ENCODE measurements at places on chromosomes 7 and 10.

- no peak for DNase-seq
These were observed 41.6 kb upstream of the FOXI2 start for GRCh38 chr10:127695431-127695830.

- no peak for DNase-seq
These were observed 4.5 kb downstream of the PPP1R3C start for GRCh38 chr10:91628383-91628782.

GRCh38 chr10:6171881-6172695, 30.6 kb upstream of the PFKFB3 start:
- peak; percentile 53 for DNase-seq

DNA sequence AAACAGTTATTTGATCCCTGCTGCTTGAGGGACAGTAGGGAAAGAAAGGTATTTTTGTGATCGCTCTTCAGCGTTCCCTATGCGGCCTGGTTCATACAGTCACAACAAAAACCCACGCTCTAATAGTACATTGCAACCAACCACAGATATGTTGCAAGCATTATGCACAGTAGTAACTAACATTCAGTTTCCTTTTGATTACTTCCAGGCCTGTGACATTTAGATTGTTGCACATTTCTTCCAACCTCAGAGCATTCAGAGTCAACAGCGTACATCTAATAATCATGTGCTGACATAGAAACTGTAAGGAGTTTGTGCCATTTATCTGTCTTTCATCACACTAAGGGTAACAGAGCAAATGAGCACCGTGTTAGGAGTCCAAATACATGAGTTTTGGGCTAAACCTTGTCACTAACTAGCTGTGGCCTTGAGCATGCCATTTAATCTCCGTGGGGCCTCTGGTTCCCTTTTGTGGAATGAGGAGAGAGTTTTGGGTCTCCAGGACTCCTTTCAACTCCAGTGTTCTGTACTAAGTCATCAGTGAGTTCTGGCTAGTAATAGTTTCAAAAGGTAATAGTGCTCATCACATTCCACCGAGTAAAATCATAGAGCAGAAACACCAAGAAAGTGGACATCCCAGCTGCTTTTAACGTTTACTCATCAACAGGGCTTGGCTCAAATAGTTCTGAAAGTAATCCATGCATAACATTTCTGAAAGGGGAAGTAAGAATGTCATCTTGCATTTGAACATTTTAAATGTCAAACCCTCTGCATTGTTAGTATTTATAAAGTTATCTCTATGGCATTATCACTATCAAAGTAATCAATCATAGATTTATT, 99.0 kb upstream of the FZD1 start:
- no peak for DNase-seq

DNA sequence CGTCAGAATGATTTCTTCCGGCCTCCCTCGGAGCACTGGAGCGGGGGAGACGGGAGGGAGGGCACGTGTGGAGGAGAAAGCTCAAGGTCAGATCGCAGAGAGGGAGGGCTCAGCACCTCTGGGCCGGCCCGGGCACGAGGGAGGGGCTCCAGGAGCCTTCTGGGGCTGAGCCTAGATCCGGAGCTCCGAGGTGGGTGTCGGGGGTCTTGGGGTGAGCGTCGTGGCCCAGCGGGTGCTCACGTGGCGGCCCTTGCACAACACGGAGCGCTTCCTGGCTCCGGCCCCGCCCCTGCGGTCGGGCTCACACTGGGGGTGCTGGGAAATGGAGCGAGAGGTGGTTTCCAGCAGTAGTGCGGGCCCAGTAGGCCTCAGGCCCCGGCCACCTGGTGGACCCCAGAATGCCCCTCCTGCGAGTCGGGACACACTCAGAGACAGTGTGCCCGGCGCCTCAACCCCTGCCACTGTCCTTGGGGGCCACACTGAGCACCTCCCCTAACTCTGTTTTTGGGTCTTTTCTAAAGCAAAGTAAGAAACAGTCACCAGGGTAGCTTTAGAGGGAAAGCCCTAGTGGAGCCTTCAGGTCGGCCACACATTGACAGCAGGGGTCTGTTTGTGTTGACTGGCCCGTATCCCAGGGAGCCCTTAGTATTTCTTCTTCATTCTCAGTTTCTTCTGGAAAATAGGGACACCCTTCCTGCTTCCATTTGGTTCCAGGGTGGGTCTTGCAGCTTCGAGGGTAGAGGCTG, 798 bp downstream of the PPIF start:
- DNase-seq, result peak; percentile 80

- DNase-seq, result no peak
These were observed 398.9 kb downstream of the RPS24 start for GRCh38 chr10:78432583-78432982.

DNA sequence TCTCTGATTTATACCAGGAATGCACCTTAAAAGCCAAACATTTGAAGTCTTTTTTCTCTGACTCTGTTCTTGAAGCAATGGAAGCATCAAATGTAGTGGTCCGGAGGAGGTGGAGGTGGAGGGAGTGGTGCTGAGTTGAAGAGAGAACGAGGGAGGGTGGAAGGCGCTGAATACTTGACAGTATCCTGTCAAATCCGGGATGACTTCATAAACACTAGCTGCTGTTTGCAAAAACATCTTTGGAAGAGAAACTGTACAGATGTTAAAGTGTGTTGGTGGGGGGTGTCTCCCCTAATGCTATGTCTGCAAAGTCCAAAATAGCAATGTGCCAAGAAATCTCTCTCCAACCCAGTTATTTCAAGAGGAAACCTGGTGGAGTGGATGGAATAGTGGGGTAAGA, 328.5 kb upstream of the AUTS2 start:
- DNase-seq, result no peak

- DNase-seq, result no peak
These were observed 19.5 kb downstream of the CPVL start for GRCh38 chr7:29126804-29127203.

- no peak for DNase-seq
These were observed 172.6 kb upstream of the BET1 start for GRCh38 chr7:94176694-94177200.

DNA sequence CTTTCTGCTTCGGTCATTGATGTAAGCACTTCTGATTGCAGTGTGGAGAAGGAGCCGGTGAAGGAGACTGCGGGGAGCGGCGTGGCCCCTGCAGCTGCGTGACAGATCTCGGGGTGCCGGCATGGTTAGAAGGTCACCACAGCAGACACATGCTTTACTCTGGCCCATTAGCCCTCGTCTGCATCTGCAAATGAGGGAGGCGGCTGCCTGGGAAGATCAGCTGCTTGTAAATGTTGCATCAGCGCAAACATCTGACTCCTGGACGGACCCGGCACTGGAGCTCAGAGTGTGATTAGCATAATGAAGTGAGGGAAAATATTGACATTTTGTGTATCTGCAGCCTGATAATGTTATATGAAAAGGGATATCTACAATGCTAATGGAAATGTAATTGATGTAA, 30.5 kb upstream of the MNX1 start:
- no peak for DNase-seq

DNA sequence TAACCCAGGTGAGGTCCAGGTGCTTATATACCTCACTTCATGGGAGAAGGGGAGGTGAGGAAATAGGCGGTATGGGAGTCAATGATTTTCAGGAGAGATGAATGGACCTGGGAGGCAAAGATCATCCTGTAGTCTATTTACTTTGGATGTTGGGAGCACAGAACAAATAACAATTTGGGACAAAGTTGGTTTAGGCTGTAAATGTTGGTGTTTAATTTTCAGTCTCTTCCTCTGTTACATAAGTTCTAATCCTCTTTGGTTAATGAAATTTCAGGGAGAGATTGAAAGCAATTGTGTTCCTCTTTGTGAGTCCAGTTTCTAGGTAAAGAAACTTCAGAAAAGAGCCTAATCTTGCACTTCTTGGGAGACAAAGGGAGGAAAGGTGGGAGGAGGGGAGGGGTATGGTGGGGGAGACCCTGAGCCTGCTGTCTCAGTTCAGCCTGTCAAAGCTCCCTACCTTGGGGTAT, 46.9 kb downstream of the AKR1C4 start:
- no peak for DNase-seq

- no peak for DNase-seq
These were observed 536 bp upstream of the POM121 start for GRCh38 chr7:72924386-72924732.

GRCh38 chr7:11436316-11436715, 395.7 kb downstream of the THSD7A start:
- DNase-seq, result no peak

DNA sequence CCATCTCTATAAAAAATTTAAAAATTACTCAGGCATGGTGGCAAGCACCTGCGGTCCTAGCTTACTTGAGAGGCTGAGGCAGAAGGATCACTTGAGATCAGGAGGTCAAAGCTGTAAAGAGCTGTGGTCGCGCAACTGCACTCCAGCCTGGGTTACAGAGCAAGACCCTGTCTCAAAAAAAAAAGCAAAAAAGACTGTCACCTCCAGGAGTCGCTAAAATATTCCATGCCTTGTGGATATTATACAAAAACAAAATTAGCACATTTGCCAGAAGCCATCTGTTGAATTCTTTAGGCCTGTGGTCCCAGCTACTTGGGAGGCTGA, 87.0 kb upstream of the SDK1 start:
- DNase-seq, result no peak

- peak; percentile 12 for DNase-seq
These were observed 75.3 kb downstream of the SVOPL start for GRCh38 chr7:138625849-138626230.

DNA sequence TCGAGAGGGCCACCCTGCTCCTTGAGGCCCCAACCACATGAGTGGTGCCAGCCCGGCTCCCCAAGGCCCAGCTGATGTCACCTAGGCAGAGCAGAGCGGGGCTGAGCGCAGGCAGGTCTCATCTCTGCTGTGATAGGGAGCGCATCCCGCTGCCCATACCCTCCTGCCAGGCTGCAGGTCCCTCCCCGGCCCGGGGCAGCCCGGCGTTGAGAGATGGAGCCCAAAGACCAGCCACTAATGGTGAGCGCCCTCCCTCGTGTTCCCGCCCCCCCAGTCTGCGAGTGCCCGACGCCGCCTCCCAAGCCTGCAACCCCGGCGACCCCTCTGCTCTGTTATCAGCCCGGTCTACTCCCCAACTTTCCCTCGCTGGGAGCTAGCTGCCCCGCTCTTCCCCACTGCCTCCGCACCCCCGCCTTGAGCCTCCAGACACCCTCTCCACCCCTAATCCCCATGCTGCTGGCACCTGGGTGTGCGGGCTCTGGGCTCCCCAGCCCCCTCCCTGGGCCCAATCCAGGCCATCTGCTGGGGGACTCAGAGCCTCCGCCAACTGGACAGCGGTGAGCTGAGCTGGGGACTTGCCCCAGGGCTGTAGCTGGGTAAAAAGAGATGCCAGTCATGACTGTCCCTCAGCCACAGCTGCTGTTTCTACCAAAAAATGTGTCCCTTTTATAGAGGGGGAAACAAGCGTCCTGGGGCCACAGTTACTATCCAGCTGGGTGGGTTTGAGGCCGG, 19.7 kb upstream of the CHST12 start:
- no peak for DNase-seq

GRCh38 chr7:44415510-44415909, 74.9 kb downstream of the NUDCD3 start:
- DNase-seq, result no peak

DNA sequence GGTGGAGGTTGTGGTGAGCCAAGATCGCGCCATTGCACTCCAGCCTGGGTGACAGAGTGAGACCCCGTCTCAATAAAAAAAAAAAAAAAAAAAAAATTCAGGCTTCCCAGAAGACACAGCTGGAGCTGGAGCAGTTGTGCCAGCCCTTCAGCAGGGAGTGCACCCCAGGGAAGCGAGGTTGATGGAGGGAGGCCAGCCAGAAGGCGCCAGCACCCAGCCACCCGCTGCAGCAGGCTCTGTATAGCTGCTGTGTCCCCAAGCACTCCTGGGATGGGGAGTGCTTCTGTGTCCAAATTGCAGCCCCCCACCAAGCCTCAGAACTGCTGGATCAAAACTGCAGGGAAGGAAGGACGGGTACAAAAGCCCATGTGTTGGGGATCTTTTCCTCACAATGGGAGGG, 47.8 kb downstream of the COBL start:
- no peak for DNase-seq

DNA sequence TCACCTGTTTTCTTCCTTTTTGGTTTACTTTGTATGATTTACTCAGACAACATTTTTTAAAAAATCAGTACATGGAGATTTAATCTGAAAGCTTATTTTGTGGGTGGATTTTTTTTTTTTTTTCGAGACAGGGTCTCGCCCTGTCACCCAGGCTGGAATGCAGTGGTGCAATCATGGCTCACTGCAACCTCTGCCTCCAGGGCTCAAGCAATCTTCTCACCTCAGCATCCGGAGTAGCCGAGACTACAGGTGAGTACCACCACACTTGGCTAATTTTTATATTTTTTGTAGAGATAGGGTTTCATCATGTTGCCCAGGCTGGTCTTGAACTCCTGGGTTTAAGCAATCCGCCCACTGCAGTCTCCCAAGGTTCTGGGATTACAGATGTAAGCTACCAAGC, 2.5 kb downstream of the GSTO1 start:
- no peak for DNase-seq

DNA sequence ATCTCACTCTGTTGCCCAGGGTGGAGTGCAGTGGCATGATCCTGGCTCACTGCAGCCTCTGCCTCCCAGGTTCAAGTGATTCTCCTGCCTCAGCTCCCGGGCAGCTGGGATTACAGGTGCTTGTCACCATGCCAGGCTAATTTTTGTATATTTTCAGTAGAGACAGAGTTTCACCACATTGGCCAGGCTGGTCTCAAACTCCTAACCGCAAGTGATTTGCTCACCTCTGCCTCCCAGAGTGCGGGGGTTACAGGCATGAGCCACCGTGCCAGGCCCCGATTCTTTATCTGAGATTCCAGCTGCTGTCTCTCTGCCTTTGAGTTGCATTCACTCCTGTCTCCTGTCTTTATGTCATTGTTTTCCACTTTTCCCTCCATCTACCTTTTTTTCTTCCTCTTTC, 168.7 kb downstream of the TMEM178B start:
- no peak for DNase-seq

- DNase-seq, result no peak
These were observed 35.1 kb upstream of the DNAH11 start for GRCh38 chr7:21507627-21508343.

DNA sequence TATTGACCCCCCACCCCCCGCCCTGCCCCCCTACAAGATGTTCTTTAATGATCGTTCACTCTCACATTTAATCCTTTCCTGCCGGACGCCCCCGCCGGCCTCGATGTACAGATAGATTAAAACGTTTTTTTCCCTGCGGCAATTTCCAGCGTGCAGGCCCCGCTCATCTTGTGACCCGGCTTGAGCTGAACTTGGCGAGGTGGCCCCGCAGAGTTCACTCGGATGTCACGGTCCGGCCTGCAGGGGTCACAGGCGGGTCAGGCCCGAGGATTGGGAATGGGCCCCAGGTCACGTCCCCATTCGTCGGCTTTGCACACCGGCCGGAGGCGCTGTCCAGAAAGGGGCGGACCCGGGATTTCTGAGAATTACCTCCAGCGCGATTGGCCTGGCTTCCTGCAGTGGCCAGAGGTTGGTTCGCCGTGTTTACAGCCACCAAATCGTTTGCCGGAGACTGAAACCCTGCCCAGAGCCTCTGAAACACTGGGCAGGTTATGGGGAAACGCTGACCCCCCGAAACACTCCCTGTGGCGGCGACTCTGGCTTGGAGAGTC, 1.9 kb upstream of the CYP26A1 start:
- DNase-seq, result no peak

GRCh38 chr7:151447312-151447711, 7.4 kb upstream of the CRYGN start:
- no peak for DNase-seq
